ENCODE measurements at places on chromosomes 2 and 18. TPM values are rescaled to one million over a fixed set of nuclear protein-coding genes. Genes with fewer than 3 reads are reported as not detected.

SMIM21 gene
- total RNA-seq: not detected

- no peak for DNase-seq
Observed at GRCh38 chr2:34529965-34530364, 930.9 kb upstream of the FAM98A start.

- DNase-seq: no peak
Observed at GRCh38 chr2:201148434-201148990, 32.5 kb downstream of the CFLAR start.

DNA sequence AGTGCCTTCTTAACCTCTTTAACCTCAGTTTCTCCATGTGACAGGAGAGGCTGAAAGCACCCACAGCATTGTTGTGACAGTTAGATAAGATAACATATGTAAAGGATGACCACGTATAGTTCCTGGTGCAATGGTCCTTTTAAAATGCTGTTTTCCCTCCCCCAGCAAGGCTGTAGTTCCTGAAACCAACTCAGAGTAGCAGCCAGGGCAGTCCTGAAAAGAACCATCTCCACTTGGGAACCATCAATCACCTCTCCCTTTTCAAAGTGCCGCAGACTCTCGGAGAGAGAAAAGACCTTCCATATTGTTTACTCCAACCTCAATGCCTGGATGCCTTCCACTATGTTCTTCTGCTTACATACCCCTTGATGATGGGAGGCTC is 158.8 kb downstream of the DDX1 start:
- no peak for DNase-seq
